Calu3 (cell line): ENCODE measurements at places on chromosomes 2 and 18. TPM values are rescaled to one million over a fixed set of nuclear protein-coding genes. Genes with fewer than 3 reads are reported as not detected.

DNA sequence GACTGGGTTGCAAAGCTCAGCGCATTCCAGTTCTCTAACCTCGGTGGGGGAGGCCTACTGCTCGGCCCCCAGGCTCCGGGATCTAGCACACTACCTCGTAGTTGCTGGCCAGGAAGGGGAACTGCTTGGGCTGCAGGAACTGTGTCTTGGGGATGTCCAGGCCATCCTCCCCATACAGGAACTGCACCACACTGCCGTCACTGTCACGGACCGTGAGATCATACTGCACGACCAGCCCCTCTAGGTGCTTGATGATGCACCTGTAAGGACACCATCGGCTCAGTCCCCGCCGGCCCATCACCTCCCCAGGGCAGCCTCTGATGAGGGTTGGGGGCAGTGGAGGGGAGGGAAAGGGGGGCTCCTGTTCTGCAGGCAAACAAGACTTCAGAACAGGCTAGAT is 61.6 kb downstream of the POLR1A start:
- no peak overlapping the region for H3K4me3 ChIP-seq
- no peak for DNase-seq
- no peaks in the 10 kb centered on the region for H3K27me3 ChIP-seq
- H3K4me1 ChIP-seq: no peaks in the 10 kb centered on the region
- no peak overlapping the region for H3K27ac ChIP-seq

The UPP2 gene
- not detected in 2 replicates for total RNA-seq

The CCL20 gene
- 25.4 and 39.9 TPM in 2 replicates for total RNA-seq

- no peaks in the 10 kb centered on the region for H3K4me1 ChIP-seq
- no peak overlapping the region for H3K4me3 ChIP-seq
- no peak for DNase-seq
- no peaks in the 10 kb centered on the region for H3K27me3 ChIP-seq
Measured at GRCh38 chr2:229996320-229996719, 72.4 kb downstream of the SLC16A14 start.

GRCh38 chr18:70386582-70386981 is 97.7 kb downstream of the SOCS6 start:
- peaks cover 39% of the 10 kb centered on the region for H3K4me1 ChIP-seq
- peaks cover 24% of the 10 kb centered on the region for H3K36me3 ChIP-seq
- DNase-seq: no peak
- H3K4me3 ChIP-seq: no peak overlapping the region
- no peaks in the 10 kb centered on the region for H3K27me3 ChIP-seq

GRCh38 chr2:163934131-163934530 is 198.3 kb upstream of the FIGN start:
- no peaks in the 10 kb centered on the region for H3K4me1 ChIP-seq
- no peak overlapping the region for H3K27ac ChIP-seq
- H3K27me3 ChIP-seq: no peaks in the 10 kb centered on the region
- DNase-seq: no peak
- no peaks in the 10 kb centered on the region for H3K36me3 ChIP-seq

GRCh38 chr2:191013682-191013931 is 364 bp downstream of the STAT1 start:
- no peak for DNase-seq
- peaks cover 13% of the 10 kb centered on the region for H3K36me3 ChIP-seq
- peaks cover 13% of the 10 kb centered on the region for H3K4me1 ChIP-seq
- H3K4me3 ChIP-seq: no peak overlapping the region
- no peaks in the 10 kb centered on the region for H3K27me3 ChIP-seq
